ENCODE measurements at places on chromosomes 4 and X.

DNA sequence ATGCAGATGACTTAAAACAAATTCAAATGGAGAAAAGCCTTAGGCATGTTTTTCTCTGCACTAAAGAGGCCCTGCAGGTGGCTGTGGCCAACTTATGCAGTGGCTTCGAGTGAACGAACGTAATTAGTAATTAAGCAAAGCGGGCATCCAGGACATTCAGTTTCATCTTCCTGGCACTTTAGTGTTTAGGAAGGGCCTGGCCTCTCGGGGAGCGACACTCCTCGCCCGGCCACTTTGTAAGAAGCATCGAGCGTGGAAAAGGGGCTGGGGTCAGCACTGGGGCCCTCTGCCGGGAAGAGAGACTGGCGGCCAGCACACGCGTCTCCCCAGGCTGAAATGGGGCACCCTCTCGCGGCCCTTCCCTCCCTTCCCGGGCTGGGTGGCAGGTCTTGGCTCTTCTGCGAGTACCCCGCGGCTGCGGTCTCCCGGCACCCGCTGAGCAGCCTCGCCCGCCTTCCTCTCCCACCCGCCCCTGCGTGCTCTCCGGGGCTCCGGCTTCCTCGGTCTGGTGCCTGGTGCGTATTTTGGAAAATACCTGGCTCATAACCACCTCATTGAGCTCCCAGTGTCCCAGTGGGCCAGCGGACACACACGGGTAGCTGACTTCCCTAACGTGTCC is 677 bp upstream of the CYP4V2 start:
- DNase-seq: no peak

DNA sequence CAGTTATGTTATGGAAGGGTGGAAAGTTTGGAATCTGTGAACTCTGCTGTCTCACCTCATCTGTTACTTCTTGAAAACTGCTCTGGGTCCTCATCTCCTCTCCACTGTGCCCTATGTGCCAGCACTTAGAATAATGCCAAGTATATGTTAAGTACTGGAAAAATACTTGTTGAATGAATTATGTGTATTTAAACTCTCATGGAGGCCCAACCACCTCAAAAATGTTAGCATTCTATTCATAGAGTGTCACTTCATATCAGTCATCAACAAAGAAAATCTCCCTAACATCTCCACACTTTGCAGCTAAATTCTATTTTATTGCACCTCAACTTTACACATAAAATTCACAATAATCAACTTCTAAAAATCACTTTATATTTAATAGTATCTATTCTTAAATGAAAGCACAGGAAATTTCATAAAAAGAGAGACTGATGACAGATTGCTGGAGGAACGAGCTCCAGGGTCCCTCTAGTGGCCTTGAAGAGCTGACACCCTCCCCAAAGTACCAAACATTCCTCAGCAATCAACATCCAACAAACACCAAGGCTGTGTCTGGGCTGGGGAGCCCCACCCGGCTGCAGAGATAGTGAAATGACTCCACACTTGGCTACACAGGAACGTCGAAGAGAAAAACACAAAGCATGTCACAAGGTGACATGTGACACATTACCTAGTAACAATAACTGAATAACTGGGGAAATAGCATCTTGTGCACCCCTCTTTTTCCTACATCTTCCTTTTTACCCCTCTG is 45.8 kb downstream of the SLC39A8 start:
- DNase-seq: no peak

GRCh38 chr4:2243681-2244380 is 1.9 kb upstream of the HAUS3 start:
- DNase-seq: no peak

- no peak for DNase-seq
Measured at GRCh38 chrX:135596495-135596894, 76.0 kb downstream of the INTS6L start.

DNA sequence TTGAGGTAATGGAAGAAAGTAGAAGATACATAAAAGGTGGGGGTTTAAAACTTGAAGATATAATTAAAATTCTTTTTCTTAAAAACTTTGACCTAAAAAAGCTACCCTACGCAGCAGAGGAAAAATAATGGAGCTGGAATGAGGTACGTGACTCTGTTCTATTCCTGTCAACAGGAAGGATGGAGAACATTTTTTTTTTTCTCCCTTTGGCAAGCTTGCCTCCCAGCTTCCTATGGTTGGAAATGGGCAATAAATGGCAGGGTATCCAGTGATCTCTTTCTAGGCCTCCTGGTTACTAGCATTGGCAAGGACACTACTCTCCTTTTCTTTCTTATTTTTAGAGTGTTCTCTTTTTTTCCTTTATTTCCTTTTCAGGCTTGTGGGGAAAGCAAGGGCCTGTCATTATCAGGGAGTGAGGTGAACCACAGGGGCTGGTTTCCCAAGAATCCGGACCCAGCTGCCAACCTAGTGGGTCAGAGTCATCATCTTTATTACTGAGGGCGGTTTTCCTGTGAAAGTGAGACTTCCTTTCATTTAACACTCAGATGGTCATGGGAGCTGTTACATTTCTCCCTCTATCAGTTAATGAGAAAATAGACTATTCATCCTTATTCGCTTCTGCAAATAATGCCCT is 224.6 kb downstream of the SPRY1 start:
- no peak for DNase-seq

DNA sequence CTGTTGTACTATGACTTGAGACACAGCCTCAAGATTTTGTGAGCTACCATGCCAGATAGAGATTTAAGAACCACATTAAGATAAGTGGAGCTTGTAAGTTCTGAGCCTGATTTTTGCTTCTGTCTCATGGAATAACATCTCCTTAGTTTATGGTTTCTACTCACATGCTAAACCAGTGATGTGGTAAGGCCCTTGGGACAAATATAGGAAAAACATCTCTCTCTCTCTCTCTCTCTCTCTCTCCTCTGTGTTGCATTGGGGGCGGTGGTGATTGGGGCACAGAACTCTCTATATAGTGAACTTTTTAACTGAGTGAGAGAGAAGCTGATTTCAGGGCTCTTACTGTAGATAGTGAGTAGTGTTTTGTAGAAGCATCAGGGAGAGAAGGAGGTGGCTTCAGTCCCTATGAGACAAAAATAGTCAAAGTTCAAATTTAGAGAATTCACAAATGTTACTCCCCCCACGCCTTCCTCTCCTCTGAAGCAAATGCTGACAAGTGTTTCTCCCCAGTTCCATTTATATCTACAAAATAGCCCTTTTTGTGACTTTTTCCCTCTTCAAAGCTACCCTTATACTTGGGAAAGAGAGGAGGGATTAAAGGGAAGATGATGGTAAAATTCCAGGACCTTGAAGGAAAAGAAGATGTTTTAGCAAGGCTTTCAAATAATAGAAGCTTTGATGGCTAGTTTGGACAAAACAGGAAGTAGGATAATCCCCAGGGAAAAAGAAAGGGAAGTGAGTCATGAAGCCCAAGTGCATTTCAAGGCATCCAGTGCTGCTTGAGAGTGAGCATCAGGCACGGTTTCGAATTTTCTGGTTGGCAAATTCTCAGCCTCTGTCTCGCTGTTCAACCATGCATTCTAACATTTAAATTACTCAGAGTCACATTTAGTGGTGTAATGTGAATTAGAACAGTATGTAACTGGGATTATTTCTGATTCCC is 134.3 kb upstream of the AP1S2 start:
- no peak for DNase-seq

GRCh38 chrX:275967-276580 is 5.1 kb upstream of the PLCXD1 start:
- no peak for DNase-seq

DNA sequence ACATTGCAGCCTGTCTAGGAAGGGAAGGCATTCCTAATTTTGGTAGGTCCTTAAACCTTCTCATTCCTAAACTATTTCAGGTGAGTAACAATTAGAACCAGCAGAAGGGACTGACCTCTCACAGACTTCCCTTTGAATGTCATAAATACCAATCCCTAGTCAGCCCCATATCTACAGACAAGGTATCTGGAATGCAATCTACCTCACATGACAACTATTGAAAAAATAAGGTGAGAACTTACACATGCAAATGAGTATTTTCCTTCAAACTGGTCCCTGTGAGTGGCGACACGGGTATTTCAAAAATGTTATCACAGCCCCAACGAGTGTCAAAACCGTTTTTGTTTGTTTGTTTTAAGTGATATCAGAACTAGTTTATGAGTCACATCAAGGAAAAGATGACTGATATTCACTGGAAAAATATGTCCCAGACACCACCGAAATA is 102.4 kb upstream of the VCX2 start:
- DNase-seq: no peak

GRCh38 chrX:115591420-115591819 is 30.4 kb downstream of the PLS3 start:
- DNase-seq: no peak

DNA sequence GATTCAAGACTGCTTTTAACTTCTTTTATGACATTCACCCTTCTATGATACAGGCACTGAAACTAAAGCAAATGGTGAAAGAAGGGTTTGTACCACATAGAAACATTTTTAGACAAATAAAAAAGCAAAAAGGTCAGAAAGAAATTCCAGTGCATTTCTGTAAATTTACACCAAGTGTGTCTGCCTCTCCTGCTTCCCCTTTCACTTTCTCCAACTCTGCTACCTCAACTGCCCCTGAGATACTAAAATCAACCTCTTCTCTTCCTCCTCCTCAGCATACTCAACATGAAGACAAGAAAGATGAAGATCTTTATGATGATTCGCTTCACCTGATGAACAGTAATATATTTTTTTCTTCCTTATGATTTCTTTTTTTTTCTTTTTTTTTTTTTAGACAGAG is 187.9 kb downstream of the LRBA start:
- DNase-seq: no peak

DNA sequence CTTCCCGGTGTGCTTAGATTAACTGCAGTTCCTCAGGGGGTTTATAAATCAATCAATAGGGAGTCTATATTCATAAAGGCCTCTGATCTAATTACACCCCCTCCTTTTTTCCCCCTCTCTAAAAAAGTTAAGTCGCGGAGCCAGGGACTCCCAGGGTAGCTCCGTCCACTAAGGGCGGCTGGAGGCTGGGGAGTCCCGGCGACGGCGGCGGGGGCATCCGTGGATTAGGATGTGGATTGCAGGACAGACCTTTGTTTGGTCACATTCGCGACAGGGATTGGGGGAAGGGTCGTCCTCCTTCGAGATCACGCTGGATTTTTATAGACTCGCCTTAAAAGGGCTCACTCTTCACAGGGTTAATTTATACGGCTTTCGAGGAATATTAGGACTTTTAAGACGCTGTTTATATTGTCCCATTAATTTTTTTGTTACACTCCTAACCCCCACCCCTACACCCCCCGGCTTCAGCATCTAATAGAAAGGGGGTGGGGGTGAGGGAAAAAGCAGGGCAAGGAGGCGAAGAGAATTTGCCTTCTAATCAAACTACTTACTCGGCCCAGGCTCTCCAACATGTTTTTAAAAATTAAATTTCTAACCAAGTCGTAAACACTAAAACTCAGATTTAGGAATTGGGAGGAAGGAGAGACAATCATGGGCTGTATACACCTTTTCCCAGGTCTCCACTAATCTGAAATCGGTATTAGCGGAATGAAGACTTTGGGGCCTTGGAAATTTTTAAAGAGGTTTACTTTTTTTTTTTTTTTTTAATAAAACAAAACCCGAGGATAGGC is 8.5 kb downstream of the PITX2 start:
- DNase-seq: no peak

- no peak for DNase-seq
Measured at GRCh38 chr4:149754526-149754925, 61.1 kb downstream of the IQCM start.

DNA sequence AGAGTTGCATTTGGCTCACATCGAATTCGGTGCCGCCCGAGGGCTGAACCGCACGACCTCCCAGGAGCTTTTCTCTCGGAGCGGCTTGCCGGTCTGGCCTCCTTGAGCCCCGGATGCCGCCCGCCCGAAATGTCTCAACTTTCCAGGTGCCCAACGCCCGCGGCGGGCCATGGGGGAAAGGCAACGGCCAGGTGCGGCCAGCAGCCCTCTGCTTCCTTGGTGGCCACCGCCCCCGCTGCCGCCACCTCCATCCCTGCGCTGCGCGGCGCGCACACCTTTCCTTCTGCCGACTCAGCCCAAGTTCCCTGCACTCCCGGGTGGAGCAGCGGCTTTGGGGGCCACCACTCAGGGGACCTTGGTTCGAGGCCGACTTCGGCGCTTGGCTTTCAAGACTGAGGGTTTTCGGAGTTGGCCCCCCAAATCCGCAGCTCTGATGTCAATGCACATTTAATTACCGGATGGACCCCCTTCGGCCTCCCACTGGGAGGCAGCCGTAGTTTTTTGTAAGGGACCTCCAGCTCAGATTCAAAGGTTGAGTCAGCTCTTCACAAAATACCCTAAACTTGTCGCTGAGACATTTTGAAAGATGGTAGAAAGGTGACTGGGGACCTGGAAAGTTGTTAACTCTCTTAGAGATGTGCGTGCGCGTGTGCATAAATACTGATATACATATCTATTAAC is 1.1 kb downstream of the AFF2 start:
- DNase-seq: no peak

GRCh38 chr4:47647544-47647943 is 162.5 kb downstream of the ATP10D start:
- no peak for DNase-seq

DNA sequence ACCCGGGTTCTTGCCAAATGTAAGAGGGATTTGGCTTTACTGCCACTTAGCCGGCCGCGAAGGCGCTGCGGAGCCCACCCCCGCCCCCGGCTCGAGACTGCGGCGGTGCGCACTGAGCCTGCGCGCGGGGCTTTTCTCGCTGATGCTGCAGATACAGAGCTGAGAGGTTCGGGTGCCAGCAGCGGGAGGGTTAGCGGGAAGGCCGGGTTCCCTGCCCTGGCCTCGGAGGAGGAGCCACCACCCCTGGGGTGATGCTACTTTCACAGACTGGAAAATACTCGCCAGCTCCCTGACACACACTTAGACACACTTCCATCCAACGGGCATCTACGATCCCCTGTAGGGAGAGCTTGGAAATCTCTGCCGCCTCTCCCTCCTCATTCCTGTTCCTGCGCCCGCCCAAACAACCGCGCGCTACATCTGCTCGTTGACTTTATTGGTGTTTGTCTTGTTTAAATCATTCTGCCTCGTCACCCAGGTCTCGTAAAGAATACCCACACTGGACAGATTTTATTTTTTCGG is 2.1 kb upstream of the PCDH7 start:
- no peak for DNase-seq

- no peak for DNase-seq
Measured at GRCh38 chr4:124203613-124204238, 508.8 kb downstream of the ANKRD50 start.

- DNase-seq: no peak
Measured at GRCh38 chr4:143377611-143378099, 41.0 kb downstream of the GAB1 start.

DNA sequence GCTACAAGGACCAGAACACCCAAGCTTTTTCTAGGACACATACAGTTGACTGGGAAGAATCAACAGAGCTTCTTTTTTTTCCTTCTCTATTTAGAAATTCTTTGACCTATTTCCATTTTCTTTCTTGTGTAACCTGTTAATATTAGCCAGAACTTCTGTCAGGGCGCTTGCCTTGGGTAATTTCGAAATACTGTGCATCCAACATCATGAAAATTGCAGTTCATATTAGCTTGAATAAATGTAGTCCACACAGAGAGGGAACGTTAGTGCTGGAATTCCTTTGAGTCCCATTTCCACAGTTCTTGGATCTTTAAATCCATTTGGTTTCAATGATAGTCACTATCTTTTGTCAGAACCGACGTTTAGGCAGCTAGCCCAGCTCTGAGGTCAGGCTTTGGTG is 141.8 kb downstream of the MXRA5 start:
- no peak for DNase-seq
